ENCODE measurements at places on chromosomes 13 and 19. TPM values are rescaled to one million over a fixed set of nuclear protein-coding genes. Genes with fewer than 3 reads are reported as not detected.
A peak's percentile ranks its signal among the peaks of the same experiment; 100 is the strongest.

The COMMD6 gene
- 186 TPM for total RNA-seq

The COX6B1 gene
- total RNA-seq, result 344 TPM

The GRK1 gene
- not detected for total RNA-seq

DNA sequence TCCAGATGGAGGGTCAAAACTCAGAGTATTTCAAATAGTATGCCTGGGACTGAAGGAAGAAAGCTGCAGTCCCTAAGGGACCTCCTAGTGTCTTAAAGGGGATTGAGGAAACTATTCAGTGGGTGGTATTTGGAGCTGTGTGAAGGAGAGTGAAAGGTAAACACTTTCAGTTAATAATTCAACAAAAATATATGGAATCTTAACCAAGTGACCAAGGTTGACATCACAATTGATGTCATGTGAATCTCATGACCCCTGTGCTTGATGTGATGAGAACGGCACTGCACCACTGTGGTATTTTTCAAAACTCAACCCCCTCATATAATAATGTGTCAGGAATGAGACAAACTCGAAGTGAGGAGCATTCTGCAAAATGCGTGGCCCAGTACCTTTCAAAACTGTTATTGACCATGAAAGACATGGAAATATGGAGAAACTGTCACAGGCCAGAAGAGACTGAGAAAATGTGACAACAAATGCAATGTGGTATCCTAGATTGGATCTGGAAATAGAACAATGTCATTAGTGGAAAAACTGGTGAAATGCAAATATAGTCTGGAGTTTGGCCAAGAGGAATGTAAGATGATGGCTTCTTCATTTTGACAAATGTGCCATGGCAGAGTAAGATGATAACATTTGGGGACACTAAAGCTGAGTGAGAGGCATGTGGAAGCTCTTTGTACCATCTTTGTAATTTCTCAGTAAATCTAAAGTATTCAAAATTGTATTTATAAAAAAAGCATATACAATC is 553.9 kb downstream of the RFC3 start:
- no peak overlapping the region for H3K27ac ChIP-seq
- peaks cover 2% of the 10 kb centered on the region for H3K4me1 ChIP-seq

- no peaks in the 10 kb centered on the region for H3K4me1 ChIP-seq
- H3K36me3 ChIP-seq, result no peaks in the 10 kb centered on the region
- no peak for DNase-seq
- H3K4me3 ChIP-seq, result no peak overlapping the region
- no peaks in the 10 kb centered on the region for H3K27me3 ChIP-seq
Observed at GRCh38 chr13:21875116-21875515, 204.2 kb downstream of the FGF9 start.

DNA sequence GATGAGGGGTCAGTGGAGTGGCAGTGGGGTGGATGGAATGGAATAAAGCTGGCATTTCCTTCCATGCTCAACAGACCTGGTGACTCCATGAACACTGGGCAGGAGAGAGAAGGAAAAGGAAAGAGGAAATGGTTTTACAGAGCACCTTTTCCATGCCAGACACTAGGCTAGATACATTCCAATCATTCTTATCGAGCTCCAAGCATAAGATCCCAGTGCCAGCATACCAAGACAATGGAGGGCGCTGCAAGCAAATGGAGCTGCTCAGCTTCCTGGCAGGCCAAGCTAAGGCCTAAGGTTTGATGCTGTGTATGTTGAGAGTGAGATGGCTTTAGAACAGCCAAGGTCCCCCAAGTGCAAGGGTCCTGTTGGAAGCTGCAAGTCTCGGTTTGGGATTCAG is 113.2 kb downstream of the HSPH1 start:
- H3K36me3 ChIP-seq, result no peaks in the 10 kb centered on the region
- DNase-seq, result no peak
- peaks cover 26% of the 10 kb centered on the region for H3K4me1 ChIP-seq
- no peak overlapping the region for H3K27ac ChIP-seq
- no peaks in the 10 kb centered on the region for H3K27me3 ChIP-seq

DNA sequence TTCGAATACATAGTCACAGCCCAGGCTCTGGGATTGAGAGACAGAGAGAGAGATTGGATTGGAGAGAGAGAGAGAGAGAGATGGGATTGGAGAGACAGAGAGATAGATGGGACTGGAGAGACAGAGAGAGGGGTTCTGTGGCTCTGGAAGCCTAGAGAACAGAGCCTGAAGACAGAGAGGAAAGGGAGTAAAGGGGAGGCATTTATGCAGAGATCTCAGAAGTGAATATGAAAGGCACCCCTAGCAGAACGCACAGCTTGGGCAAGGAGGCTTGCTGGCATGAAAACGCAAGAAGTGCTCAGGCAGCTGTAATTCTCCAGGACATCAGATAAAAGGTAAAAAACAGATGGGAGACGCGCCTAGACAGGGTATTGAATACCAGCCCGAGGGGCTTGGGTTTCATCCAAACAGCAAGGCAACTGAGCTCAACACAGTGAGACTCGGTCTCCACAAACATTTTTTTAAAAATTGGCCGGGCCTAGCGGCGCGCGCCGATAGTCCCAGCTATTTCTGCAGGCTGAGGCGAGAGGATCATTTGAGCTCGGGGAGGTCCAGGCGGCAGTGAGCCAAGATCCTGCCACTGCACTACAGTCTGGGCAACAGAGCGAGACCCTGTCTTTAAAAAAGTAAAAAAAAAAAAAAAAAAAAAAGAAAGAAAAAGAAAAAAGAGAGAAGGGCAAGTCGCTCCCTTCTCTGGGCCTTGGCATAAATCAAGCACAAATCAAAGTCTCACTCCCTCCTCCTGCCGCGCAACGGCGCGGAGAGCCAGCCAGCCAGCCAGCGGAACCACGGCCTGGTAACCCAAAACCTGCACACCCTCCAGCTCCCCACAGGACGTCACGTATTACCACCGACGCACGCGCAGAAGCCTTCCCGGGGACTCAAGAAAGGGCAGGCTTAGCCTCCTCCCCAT is 774 bp upstream of the PPP2R1A start:
- H3K4me3 ChIP-seq, result peak overlapping the region; percentile 45
- peaks cover 15% of the 10 kb centered on the region for H3K4me1 ChIP-seq
- peaks cover 7% of the 10 kb centered on the region for H3K36me3 ChIP-seq
- no peak for DNase-seq

Measured in astrocyte (in vitro differentiated cells and primary cell).